ENCODE measurements at places on chromosomes 6 and 20.

DNA sequence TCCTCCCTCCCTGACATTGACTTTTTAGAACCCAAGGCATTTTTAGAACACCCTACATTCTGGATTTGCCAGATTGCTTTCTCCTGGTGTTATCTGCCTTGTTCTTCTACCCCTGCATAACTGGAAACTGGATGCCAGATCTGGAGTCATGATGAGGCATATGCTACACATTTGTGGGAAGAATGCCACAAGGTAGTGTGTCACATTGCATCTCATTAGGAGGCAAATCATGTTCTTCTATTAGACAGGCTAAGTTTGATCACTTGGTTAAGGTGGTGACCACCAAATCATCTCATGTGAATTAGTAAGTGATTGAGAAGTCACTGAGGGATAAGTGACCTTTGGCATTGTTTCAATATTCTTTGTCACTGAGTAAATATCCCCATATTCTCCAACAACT, 12.9 kb upstream of the NKX2-2 start:
- DNase-seq: no peak

GRCh38 chr20:49846206-49846807, 33.7 kb downstream of the SLC9A8 start:
- no peak for DNase-seq

DNA sequence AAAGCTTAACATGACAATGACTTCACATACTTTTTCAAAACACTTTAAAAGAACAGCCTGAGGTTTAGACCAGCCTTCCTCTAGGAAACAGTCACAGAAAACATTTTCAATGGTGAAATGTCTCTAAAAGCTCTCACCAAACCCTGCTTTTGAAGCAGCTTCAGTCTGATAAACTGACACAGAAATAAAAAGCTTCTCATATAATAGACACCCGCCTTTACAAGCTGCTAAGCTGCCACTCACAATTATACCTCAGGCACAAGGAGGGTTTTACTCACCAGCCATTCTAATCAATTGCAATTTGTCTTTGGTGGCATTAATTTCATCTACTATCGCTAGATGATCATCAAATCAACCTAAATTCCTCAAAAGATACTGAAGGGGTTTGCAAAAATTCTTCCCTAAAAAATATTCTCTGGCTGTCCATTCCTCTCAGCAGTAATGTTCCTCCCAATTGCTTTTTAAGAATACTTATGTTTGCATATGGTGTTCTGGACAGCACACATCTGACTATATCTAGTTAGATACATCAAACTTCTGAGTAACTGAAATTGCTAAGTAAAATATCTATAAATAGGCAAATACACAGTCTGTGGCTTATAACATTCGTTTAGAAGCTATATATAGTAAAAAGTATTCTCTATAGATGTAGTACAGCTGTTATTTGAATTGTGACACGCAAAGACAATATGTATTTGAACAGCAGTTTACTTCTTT, 29.4 kb downstream of the KIF13A start:
- no peak for DNase-seq

- no peak for DNase-seq
Measured at GRCh38 chr6:43510827-43511163, 649 bp upstream of the LRRC73 start.

DNA sequence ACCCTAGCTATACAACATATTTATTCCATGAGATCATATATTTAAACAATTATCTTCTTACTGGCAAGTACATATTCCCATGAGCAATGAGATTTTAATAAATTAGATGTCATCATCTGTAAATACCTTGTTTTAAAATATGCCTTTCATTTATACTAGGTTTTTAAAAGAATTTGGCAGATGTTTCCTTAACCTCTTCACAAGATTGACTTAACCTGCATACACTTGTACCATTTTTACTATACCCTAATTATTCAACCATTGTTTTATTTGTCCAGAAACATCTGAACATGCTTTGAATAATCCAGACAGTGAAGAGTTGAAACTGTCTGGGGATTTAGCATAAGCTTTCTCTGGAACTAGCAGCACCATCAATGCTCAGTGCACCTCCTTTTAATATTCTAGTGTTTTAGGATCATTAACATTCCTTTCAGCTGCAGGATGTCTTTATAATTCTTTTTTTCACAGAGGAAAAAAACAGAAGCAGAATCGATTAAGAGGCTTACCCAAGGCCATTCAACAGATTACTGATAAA, 188.0 kb upstream of the TENT5A start:
- DNase-seq: no peak

DNA sequence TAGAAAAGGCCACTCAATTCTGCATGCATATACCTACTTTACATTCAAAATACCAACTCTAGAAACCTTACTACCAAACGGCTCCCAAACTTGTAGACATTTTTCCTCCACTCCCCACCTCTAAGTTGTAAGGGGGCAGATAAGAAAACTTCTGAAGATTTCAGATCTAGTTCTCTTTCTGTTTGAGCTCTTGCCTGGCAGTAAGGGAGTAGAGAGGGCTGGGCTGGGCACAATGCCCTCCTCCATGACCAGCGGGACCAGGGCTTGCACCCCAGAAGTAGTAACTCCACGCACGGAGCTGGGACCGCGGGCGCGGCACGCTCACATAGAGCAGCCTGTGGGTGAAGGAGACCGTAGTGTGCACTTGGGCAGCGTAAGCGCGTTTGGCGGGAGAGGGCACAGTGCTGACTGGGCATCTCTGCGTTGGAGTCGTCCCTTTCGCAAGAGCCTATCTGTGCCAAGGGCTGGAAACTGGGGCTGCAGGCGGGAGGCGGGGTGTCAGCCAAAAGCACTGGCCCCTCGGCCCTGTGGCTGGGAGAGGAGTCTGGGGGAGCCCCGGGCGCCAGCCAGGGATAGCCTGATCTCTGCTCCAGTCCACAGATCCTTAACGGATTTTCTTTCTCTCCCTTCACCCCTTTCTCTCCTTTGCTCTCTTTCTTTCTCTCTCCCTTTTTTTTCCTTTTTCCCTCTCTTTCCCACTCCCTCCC, 32.4 kb downstream of the PHACTR1 start:
- DNase-seq: no peak

DNA sequence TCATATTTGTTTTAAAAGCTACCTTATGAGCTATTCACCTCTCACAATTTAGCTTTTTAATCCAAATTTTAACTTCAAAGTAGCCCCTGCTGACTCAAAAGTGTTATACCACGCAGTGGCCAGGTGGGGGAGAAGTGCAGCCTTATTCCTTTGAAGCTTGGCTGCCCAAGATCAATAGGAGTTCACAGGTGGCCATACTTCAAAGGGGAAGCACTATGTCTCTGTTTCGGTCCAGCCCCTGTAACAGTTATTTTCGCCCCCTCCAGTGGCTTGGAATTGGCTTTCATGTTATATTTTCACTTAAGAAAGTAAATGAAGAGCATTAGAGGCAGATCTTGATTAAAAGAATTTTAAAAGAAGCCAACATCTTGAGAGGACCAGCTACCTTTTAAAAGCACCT, 608.4 kb downstream of the EPHA7 start:
- no peak for DNase-seq

GRCh38 chr6:19269341-19269898, 567.8 kb upstream of the ID4 start:
- DNase-seq: no peak

GRCh38 chr20:23358923-23359593, 2.9 kb upstream of the GZF1 start:
- no peak for DNase-seq

- no peak for DNase-seq
Measured at GRCh38 chr6:28542440-28543296, 17.0 kb downstream of the GPX5 start.

DNA sequence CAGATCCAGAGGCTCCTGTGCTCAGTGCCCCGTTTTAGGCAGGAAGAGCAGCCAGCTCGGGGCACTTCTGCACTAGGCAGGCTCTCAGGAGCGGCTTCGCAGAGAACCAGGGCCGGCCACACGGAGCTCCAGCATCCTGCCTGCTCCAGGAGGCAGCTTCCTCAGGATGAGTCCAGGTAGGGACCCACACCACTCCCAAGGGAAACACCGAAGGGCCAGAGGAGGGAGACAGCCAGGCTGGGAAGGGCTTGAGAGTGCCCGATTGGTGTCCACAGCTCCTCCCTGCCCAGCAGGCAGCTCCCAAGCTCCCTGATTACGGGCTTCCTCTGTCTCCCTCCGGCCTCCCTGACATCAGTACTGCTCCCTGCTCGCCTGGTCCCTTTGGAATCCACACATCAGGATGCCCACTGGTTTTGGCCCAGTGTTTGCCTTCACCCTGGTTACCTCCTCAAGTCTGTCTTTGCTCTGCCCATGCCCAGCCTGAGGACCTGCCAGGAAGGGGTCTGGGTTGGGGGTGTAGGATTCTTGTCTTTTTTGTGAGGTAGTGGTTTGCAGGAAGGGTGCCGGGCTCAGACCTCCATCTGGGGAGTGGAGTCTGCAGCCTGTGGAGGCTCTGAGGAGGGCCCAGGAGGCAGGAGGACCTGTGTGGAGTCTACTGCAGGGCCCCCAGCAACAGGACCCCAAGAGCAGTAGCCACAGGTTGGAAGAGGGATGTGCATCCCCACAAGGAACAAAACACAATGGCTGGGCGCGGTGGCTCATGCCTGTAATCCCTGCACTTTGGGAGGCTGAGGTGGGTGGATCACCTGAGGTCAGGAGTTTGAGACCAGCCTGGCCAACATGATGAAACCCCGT, 11.2 kb upstream of the PYGB start:
- DNase-seq: no peak

DNA sequence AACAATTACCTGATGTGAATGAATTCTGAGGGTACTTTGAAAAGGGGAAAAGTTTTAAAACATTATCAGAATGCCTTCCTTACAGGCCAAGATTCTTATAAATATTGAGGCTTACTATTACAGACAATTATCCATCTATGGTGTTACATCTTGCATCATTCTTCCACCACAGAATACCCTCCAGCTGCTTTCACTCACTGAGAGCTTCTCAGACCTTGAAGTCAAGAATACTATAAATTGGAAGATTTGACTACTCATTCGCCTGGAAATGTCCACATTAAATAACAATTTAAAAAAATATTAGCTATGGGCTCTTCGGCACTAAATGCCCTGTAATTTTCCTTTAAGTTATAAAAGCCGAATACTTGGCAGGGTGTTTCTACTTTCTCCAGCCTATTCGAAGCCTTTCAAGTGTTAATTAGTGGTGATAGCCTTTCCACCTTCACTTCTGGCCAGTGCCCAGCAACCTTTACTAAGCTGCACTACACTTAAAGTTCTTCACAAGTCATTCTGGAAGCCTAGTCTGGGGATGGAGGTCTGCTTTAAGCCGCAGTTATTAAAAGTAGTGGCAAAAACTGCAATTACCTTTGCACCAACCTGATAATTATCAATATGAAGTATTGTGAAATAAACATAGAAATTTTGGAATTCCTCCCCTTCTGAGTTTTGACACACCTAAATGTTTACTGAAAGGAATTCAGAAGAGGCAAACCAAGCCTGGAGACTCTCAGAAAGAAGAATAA, 100.9 kb downstream of the BMP5 start:
- DNase-seq: no peak
